Right ventricle myocardium inferior (tissue), 1 donor: ENCODE measurements at places on chromosomes 4 and X. TPM values are rescaled to one million over a fixed set of nuclear protein-coding genes. Genes with fewer than 3 reads are reported as not detected.

Gene TECRL
- total RNA-seq = 1,120 TPM

Gene FGG
- not detected for total RNA-seq

GRCh38 chr4:147345662-147346061 lies 135.2 kb upstream of the EDNRA start:
- no peak for DNase-seq

Gene ZNF157
- not detected for total RNA-seq

GRCh38 chr4:26937139-26937538 lies 76.5 kb downstream of the STIM2 start:
- DNase-seq = no peak

GRCh38 chr4:134189949-134190348 lies 11.6 kb downstream of the PABPC4L start:
- no peak for DNase-seq

Gene ANXA5
- total RNA-seq = 136 TPM

Gene UNC5C
- total RNA-seq = 2.1 TPM

DNA sequence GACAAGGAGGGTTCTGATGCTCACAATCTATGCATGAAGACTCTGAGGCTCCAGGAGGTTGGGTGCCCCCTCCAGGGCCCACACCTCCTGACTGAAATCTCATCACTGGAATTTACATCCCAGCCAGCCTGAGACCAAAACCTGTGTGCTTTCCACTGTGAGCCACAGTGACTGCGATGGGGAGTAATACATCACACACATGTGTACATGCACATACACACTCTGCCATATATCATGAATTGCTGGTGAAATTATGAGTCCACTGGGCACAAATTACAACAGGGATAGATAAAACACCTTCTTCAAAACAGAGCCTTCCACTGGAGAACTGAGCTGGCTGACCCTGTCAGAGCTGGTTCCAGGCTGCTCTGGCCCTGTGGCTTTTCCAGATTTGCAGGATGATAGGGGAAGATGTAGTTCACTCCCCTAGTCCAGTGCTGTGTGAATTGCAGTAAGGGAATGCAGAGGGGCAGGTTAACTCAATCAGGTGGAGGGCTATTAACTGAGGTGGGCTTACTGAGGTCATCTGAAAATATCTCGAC lies 35.8 kb upstream of the MSX1 start:
- no peak for DNase-seq

Gene GYPE
- total RNA-seq = 0.24 TPM

- no peak for DNase-seq
Measured at GRCh38 chr4:48025005-48025404, 8.4 kb downstream of the NIPAL1 start.

- DNase-seq = no peak
Measured at GRCh38 chr4:76430519-76431388, 4.3 kb upstream of the SHROOM3 start.

GRCh38 chrX:111955901-111956300 lies 79.9 kb downstream of the TRPC5OS start:
- no peak for DNase-seq
